ENCODE measurements at places on chromosomes 7 and 10.
A peak's percentile ranks its signal among the peaks of the same experiment; 100 is the strongest.

DNA sequence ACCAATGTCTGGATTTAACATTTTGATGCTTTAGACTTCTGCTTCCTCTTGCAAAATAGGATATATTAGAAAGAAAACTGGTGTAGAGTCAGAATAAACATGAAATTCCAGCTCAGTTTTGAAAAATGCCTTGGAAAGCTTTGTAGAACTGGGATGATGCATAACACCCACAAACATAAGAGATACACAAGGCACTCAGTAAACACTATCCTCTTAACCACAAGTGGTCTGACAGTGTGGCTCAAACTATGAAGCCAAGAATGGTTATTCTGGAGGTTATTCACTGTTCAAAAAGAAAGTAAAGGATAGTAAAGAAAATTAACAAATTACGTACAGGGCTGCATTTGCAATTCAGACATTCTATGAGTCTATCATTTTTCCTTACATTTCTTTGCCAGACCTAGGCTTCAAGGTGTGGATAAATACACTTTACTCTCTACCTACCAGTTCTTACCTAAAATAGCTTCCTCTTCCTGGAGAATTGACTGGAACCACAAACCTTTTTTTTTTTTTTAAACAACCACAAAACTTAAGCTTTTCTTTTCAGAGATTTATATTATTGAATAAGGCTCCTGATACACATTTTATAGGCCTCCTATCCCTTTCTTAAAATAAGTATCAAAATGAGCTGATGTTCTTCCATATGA lies 9.0 kb upstream of the RSBN1L start:
- DNase-seq: no peak

DNA sequence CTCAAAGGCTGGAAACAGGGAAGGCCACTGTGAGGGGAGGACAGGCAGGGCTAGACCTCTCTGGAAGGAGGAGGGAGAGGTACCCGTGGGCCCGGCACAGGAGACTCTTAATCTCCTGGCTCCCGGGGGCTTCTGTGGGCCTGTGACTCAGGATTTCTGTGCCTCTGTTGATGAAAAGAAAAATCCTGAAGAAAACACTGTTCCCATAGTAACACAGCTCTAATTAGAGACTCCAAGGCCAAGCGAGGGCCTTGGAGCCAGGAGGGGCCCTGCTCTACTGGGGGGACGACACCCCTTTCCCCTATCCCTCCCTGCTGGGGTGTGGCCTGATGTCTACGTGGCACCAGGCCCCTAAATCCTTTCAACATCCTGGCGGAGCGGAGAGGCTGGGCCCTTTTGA lies 174.1 kb upstream of the TNRC18 start:
- DNase-seq: peak; percentile 58

GRCh38 chr7:15963206-15963605 lies 276.7 kb upstream of the MEOX2 start:
- DNase-seq: no peak

GRCh38 chr10:23870651-23871610 lies 338.0 kb upstream of the KIAA1217 start:
- no peak for DNase-seq

- no peak for DNase-seq
Observed at GRCh38 chr10:52965509-52965908, 192.9 kb upstream of the MBL2 start.

DNA sequence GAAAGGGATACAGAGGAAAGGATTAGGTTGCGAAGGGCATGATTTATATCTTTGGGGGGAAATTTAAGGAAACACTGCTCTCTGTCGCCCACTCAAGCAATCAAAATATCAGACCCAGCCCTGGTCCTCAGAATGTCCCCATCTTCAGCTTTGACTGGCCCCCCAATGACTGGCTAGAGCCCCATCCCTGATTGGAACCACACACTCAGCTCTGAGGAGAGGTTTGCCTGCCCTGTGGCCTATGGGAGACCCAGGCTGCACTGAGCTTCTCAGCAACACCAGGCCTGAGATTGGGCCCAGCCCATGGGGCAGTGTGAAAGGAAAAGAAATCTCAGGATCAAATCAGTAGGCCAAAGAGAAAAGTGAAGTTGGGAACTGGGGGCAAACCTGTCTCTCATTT lies 69.5 kb downstream of the ADCYAP1R1 start:
- no peak for DNase-seq

GRCh38 chr10:30493609-30494530 lies 59.9 kb downstream of the MAP3K8 start:
- DNase-seq: peak; percentile 54

DNA sequence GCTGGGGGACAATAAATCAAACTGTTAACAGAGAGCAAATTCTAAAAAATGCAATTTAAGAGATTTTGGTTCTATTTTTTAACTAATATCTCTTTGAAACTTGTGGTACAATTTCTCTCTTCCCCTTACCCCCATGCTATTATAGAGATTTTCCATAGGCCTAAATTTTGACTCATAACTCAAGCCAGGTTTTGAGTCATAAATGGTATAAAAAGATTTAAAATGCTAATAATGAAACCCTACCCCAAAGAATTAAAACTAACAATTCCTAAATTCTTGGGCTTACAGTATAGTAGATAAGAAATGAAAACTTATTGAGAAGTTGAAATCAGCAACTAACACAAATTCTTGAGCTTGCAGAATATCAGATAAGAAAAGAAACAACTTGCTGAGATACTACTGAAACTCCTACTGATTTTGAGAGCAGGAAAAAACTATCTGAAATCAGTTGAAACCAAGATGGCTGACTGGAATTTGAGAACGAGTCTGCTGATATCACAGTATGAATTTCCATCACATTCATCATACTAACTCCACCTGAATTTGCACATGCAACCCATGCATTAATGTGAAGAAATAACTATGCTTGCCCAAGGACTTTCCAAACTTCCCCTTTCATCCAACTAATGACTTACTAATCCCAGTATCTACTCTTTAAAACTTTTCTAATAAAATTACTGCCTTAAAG lies 36.3 kb downstream of the POT1 start:
- no peak for DNase-seq

- DNase-seq: no peak
Observed at GRCh38 chr10:48819783-48820182, 119.9 kb downstream of the LRRC18 start.

GRCh38 chr7:2162959-2163358 lies 69.8 kb downstream of the MAD1L1 start:
- peak; percentile 13 for DNase-seq

DNA sequence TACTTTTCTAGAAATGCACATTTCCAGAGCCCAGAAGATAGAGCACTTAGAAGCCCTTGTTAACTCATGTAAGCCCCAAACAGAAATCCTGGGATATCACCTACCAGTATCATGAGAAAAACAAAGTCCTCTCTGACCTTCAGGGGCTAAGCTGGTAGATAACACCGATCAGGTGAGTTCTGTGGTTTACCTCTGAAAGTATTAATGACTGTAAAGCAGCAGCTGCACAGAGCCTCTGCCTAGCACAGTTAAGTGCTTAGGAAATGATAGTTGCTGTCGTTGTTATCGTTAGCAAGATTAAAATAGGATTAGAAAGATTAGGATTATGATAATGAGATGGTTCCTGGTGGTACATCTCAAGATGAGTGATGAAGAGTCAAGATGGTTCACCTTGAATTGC lies 64.9 kb downstream of the PLXNA4 start:
- DNase-seq: no peak

DNA sequence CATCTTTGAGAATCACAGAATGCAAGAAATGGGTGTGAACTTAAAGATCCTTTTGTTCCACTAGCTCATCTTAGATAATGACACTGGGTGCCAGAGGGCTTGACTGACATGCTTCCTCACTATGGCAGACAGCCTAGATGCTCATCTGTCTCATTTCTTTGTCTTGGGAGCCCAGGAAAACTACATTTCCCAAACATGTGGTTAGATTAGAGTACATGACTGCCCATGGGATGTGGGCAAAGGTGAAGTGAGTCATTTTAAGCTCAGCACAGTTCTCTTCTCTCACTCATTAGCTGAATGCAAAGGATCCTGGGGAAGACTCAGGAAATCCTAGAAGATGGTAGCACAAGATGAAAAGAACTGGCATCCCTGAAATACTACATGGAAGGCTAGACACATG lies 32.5 kb upstream of the TBX20 start:
- peak; percentile 1 for DNase-seq

- DNase-seq: peak; percentile 67
Observed at GRCh38 chr10:32985775-32986350, 27.8 kb upstream of the ITGB1 start.

DNA sequence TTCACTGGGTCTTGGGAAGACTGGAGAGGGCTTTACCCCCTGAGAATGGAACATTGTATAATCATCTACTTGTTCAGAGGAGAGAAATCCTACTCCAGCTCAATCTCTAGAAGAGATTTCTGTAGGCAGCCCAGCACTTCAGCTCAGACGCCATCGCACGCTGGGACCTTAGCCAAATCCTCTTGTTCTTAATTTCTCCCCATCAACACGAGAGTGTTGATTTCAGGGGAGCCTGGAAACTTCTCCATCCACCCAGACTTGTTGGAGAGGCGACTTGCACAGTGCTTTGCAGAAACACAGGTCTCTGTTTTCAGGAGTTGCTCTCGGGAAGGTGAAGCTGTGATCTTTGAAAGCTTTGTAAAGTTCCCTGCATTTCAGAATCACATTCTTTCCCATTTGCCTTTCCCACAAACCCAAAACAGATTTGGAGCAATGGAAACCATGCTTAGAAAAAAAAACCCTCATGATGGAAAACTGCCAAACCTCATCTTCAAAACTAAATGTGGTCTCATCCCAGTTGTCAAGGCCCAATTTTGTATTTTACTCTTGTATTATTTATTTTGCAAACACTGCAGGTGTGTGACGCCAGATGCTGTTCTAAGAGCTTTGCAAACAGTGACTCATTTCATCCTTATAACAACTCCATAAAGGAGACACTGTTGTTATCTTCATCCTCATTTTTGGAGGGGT lies 60.9 kb downstream of the CALML3 start:
- DNase-seq: peak; percentile 81

All from fibroblast of skin of right quadriceps (primary cell).